Fibroblast of skin of abdomen (primary cell): ENCODE measurements at places on chromosomes 16 and 17.

DNA sequence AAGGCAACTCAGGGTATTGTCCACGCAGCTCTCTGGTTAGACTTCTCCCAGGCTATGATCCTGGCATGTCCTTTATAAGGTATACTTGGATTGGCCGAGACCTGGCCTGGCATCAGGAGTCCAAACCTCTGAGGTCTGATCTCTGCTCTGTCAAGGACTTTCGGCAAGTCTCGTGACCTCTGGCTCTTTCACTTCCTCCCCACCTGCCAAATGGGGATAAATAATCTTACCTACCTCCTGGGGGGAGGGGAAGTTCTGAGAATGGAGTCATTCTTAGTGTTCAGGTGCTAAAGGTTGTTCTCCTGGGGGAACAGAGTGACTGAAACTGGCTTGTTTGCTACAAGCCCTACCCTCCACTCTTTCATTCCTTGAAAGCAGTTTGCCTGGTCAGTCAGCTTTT is 7.6 kb downstream of the ATXN1L start:
- DNase-seq = no peak

DNA sequence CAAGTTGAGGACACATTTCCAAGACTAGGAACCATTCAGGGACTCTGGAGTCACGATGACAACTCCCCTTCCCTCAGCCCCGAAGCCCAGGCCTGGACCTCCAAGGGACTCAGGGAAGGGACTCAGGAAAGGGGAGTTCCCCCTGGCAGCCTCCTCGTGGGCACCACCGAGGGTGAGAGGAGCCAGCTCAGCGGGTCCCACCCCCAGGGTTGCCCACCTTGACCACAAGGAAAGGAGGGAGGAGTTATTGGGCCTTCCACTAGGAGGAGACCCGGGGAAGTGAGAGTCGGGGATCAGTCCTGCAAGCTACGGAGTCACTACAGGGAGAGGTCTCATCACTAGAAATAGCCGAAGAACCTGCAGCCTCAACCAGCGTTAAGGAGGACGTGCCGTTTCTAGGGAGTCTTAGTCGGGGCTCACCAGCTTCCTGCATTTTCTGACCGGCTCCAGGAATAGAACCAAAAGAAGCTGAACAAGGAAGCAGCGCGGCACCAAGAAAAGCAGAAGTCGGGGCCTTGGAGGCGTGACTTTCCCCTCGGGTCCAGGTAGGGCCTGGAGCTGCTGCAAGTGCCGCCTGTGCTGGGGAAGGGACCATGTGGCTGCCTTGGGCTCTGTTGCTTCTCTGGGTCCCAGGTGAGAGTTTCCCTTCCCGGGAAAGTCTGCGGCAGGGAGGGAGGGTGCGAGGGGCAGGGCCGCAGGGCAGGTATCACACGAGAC is at the start of gene CD300A:
Gene CD300A (plus strand): TSS at position 524 of the 717 bp plus-strand sequence. CDS start 70 bp downstream, at position 594.
- no peak for DNase-seq

DNA sequence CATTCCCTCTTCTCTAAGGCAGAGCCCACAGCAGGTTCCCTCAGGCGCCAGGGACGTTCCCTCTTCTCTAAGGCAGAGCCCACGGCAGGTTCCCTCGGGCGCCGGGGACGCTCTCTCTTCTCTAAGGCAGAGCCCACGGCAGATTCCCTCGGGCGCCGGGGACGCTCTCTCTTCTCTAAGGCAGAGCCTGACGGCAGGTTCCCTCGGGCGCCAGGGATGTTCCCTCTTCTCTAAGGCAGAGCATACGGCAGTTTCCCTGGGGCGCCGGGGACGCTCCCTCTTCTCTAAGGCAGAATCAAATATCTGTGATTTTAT is 24.3 kb downstream of the ACSF3 start:
- no peak for DNase-seq

DNA sequence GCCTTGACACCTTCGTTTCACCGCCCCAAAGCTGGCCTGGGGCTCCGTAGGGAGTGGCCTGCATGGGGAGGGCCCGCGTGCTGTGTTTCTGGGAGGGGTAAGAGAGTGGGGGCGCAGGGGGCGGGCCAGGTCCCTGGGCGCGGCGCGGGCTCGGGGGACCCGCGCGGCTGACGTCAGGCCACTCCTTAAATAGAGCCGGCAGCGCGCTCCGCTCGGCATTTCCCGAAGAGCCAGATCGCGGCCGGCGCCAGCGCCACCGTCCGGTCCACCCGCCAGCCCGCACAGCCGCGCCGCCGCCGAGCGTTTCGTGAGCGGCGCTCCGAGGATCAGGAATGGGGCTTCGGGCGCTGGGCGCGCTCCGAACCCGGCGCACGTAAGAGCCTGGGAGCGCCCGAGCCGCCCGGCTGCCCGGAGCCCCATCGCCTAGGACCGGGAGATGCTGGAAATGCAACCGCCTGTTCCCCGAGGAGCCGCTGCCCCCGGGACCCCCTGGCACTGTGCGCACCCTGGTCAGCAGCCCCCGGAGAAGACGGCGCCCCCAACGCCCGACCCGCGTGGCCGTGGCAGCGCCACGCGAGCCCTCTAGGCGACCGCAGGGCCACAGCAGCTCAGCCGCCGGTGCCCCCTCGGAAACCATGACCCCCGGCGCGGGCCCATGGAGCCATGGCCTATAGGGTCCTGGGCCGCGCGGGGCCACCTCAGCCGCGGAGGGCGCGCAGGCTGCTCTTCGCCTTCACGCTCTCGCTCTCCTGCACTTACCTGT is at the start of gene HS3ST2:
Gene HS3ST2 (plus strand): TSS at position 215 of the 763 bp plus-strand sequence. CDS start 449 bp downstream, at position 664.
- DNase-seq = peak; percentile 24
